Activated naive CD8-positive, alpha-beta T cell treated with anti-CD3 and anti-CD28 coated beads for 36 hours (primary cell): ENCODE measurements at places on chromosomes 12 and 14. TPM values are rescaled to one million over a fixed set of nuclear protein-coding genes. Genes with fewer than 3 reads are reported as not detected.

DNA sequence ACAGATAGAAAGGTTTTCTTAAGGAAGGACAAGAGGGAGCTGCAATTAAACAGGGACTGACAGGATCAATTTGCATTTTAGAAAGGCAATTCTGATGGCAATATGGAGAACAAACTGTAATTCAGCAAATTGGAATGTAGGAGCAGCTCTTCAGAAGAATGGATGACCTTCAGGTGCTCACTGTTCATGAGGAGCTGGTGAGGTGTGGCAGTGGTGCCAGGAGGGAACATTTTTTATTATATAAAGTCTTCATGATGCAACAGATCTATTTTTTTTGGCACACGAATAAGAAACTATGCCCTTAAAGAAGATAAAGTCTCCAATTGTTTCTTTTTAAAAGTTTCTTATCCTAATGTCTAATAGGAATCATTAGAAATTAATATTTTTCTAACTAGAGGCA, 151.7 kb downstream of the SLC38A4 start:
- H3K4me1 ChIP-seq: no peaks in the 10 kb centered on the region
- H3K27me3 ChIP-seq: no peaks in the 10 kb centered on the region
- H3K27ac ChIP-seq: no peak overlapping the region
- no peak overlapping the region for H3K4me3 ChIP-seq

GRCh38 chr12:9072481-9073038, 43.2 kb downstream of the A2M start:
- no peaks in the 10 kb centered on the region for H3K4me1 ChIP-seq
- no peak overlapping the region for H3K4me3 ChIP-seq
- no peak overlapping the region for H3K27ac ChIP-seq
- no peaks in the 10 kb centered on the region for H3K36me3 ChIP-seq

- no peak for DNase-seq
- H3K36me3 ChIP-seq: peaks cover 18% of the 10 kb centered on the region
- no peak overlapping the region for H3K4me3 ChIP-seq
- no peak overlapping the region for H3K27ac ChIP-seq
- H3K4me1 ChIP-seq: no peaks in the 10 kb centered on the region
- H3K27me3 ChIP-seq: no peaks in the 10 kb centered on the region
Observed at GRCh38 chr12:109267361-109267760, 41.7 kb downstream of the FOXN4 start.

DNA sequence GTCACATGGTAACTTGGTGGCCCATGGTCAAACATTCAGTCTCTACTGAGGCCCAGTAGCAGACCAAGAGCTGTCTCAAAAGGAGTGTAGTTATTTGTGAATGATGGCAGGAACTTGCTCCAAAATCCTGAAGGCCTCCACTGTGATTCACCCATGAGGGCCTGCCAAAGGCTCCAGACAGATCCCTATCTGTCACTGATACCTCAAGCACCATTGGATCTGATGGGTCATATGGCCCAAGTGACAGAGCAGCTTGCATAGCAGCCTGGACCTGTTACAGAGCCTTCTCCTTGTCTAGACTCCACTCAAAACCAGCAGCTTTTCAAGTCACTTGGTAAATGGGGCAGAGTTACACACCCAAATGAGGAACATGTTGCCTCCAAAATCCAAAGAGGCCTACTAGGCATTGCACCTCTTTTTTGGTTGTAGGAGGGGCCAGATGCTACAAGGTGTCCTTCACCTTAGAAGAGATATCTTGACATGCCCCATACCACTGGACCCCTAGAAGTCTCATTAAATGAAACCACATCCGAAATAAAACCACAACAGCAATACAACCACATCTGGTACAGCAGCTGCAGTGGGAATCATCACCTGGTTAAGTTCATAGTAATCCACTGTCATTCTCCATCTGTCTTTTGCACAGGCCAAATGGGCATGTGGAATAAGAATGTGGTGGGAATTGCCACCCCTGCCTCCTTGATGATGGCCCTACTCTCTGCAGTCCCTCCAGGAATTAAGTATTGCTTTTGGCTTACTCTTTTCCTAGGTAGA, 150.4 kb upstream of the MAX start:
- no peak for DNase-seq
- H3K36me3 ChIP-seq: peaks cover 2% of the 10 kb centered on the region
- H3K4me1 ChIP-seq: peaks cover 25% of the 10 kb centered on the region
- no peak overlapping the region for H3K4me3 ChIP-seq
- no peak overlapping the region for H3K27ac ChIP-seq

DNAJC22 gene
- not detected for total RNA-seq

C12orf75 gene
- total RNA-seq: 56.0 TPM
